ENCODE measurements at places on chromosomes 2 and 18. TPM values are rescaled to one million over a fixed set of nuclear protein-coding genes. Genes with fewer than 3 reads are reported as not detected.

Gene NEUROD1
- total RNA-seq = not detected

Gene POLR1A
- 27.1 TPM for total RNA-seq

Gene LOXL3
- total RNA-seq = 0.41 TPM

Gene CLEC4F
- not detected for total RNA-seq

Data from activated naive CD4-positive, alpha-beta T cell treated with anti-CD3 and anti-CD28 coated beads for 36 hours (primary cell).